Upper lobe of left lung (tissue), 6 donors: ENCODE measurements at places on chromosomes 1 and 21.

DNA sequence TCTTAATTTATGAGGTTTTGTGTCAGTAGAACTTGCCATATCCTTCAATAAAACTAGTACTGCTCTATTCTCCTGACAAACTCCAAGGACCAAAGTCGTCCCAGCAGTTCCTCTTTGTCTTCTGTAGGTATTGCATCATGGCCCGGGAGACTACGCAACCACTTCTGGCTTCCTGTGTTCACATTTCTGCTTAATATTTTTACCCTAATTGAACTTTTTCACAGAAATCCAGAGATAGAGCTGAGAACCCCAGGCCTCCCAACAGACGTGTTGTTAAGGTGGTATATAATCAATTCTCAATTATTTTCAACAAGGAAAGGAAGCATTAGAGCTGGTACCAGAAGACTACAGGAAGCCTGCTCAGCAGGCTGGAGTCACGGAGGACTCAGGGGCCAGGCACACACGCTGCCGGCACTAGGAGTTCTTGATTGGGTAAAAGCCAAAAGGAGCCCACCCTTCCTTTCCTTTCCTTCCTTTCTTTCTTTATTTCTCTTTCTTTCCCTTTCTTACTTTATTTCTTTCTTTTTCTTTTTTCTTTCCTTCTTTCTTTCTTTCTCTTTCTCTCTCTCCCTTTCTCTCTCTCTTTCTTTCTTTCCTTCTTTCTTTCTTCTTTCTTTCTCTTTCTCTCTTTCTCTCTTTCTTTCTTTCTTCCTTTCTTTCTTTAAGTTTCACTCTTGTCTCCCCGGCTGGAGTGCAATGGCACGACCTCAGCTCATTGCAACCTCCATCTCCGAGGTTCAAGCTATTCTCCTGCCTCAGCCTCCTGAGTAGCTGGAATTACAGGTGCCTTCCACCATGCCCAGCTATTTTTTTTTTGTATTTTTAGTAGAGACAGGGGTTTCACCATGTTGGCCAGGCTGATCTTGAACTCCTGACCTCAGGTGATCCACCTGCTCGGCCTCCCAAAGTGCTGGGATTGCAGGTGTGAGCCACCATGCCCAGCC, 173.7 kb downstream of the ZBTB18 start:
- DNase-seq, result peak; percentile 78

DNA sequence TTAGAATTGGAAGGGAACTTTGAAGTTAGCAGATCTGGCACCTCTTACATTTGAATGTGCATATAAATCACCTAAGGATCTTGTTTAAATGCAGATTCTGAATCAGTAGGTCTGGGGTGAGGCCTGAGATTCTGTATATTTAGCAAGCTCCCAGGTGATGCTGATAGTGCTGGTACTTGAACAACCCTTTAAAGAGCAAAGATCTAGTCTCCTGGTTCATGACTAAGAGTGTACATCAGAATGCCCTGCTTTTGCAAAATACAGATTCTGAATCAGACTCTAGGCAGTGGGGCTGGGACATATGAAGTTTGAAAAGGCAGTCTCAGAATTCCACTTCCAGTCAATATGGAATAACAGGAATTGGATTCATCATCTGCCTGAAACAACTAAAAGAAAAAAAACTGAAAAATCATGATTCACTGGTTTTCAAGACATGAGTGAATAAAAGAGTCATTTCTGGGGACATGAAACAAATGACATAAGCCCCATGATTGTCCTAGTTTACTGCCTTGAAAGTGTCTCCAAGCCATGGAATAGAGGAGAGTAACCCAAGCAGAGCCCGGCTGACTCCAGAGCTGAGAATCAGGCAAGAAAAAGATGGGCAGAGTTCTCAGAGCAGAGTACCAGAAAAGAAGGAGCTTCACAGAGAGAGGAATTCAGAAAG, 149.6 kb upstream of the SGIP1 start:
- DNase-seq, result no peak

GRCh38 chr1:180042988-180043622, 88.5 kb downstream of the CEP350 start:
- DNase-seq, result no peak

DNA sequence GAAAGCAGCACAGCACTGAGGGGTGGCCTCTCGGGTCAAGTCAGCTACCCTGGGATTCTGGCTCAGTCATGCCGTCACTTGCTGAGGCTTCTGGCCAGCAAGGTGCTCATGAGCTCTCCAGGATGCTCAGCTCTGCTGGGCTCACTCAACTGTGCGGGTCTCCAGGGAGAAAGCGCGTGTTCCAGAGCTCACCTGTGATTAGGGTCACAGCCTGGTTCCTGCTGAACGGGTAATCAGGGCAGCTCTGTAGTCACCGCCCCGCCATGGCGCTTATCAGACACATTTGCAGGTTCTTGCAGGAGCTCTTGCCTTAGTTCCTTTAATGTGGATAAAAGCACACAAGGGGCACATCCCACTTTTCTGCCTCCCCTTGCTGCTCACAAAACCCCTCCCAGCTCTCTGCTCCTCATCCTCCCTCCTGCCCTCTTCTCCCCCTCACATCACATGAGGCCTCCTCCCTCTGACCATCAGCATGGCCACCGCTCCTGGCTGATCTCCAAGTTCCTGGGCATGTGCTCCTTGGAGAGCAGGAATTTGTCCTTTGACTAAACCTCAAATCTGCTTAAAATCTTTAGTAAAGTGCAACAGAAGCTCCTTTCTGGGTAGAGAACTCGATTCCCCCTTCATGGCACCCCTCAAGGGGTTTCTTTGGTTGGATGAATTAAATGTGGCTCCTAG, 2.0 kb downstream of the PCP4 start:
- DNase-seq, result no peak

DNA sequence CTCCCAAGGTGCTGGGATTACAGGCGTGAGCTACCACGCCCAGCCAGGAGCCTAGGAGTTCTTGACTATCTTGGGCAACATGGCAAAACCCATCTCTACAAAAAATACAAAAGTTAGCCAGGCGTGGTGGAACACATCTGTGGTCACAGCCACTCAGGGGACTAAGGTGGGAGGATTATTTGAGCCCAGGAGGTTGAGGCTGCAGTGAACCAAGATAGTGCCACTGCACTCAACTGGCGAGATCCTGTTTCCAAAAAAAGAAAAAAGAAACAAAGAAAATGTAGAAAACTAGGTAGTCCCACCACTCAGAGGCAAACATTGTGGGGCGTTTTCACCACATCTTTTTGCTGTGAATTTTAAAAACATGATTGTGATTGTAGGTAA, 141.3 kb downstream of the ZZZ3 start:
- DNase-seq, result no peak

DNA sequence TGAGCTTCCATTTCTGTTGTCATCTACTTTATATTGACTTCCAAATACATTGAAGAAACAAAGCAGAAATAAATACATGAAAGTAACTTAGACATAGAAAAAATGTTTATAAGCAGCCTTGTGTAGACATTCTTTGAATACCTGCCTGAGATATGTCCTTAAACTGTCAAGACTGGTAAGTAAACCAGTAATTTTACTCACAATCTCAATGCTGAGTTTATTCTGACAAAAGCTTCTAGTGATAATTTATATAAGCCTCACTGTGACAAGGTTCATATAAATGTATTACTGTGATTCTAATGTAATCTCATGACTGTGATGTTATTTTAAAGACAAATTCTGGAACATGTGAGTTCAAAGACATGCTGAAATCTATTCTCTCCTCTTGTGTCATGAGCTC, 516.7 kb upstream of the B3GALT2 start:
- DNase-seq, result no peak

- DNase-seq, result no peak
These were observed 46.5 kb upstream of the LRRN2 start for GRCh38 chr1:204731985-204732575.

DNA sequence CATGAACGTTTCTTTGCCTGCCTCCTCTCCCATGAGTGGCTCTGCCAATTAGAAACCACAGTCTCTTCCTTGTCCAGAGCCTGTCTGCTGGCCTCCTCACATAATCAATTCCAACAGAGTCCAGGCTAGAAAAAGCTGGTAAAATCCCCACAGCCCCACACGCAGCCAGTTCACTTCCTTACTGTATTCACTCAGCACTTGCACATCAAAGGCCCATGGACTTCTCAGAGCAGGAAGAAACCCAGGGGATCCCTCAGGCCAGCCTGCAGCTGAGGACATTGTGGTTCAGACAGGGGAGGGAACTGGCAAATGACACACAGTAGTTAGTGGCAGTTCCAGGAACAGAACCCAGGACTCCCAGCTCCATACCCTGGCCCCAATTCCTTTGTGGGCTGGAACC, 171.6 kb upstream of the EDN2 start:
- DNase-seq, result no peak
